ENCODE measurements at places on chromosomes 16 and 17. TPM values are rescaled to one million over a fixed set of nuclear protein-coding genes. Genes with fewer than 3 reads are reported as not detected.

The TAOK2 gene
- polyA plus RNA-seq, result 42.7 TPM

- no peak for DNase-seq
Observed at GRCh38 chr16:35194681-35195080, 1735.3 kb downstream of the TP53TG3F start.

The NPIPB2 gene
- polyA plus RNA-seq, result 10.0 TPM

The KRTAP9-2 gene
- polyA plus RNA-seq, result not detected

- no peak for DNase-seq
Observed at GRCh38 chr16:19691161-19691711, 26.8 kb downstream of the KNOP1 start.

The LHX1 gene
- polyA plus RNA-seq, result 68.7 TPM

DNA sequence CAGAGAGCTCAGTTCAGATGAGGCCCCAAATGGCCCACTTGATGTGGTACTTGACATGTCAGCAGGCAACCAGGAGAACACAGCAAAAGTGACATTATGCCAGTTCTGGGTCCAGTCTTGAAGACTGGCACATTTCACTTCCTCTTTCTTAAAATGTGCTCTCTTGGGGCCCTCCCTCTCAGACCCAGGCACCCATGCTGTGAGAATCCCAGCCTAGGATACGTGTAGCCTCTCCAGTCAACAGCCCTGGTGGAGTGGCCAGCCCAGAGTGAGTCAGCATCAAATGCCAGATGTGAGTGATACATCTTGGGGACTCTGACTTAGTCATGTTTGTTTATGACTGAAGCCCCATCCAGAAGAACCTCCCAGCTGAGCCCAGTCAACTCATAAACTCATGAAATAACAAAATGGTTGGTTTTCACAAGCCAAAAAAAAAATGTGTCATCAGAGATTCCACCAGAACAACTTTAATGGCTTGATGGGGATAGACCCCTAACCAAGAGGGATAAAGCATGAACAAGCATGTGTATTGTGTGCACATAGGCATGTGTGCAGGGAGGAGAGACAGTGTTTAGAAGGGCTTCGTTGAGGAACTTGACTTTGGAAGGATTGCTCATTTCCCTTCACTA is 82.5 kb upstream of the TNRC6C start:
- no peak for DNase-seq

DNA sequence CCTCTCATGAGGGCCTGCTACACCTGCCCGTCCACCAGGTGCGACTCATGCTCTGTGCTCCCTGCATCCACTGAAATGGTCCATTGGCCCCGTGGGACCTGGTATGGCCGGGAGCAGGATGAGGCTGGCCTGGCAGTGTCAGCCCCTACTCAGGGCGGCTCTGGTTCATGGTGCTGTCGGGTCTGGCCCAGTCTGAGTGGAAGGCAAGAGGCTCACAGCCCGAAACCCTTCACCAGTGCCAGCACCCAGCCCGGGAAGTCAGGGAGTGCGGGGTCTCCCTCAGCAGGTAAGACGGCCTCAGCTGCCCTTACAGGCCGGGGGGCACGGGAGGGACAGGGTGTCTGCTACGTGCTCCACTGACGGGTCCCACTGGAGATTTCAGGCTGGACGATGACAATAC is 40.5 kb upstream of the RASD1 start:
- no peak for DNase-seq

- DNase-seq, result peak; percentile 77
Observed at GRCh38 chr17:11644265-11645212, 46.3 kb downstream of the DNAH9 start.

Data from left renal pelvis (tissue), 4 donors.